ENCODE measurements at places on chromosomes 6 and 20.

DNA sequence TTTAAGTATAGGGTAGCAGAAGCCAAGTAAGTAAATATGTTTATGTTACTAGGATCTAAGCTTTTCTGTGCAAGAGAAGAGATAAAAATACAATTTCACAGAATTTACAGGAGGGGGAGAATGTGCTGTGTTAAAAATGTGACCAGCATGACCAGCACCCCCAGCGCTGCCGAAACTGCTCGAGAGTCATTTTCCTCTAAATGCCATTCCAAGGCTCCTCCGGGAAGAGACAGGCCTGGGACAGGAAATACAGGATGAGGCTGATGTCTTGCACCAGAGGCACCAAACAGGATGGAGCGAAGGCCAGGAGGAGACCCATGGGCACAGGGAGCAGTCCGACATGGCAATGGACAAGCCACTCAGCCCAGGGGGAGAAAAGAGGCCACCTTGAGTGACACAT, 21.1 kb downstream of the TAF4 start:
- peaks cover 10% of the 10 kb centered on the region for H3K27me3 ChIP-seq
- H3K4me3 ChIP-seq: no peak overlapping the region
- no peak for DNase-seq
- no peak overlapping the region for H3K27ac ChIP-seq

DNA sequence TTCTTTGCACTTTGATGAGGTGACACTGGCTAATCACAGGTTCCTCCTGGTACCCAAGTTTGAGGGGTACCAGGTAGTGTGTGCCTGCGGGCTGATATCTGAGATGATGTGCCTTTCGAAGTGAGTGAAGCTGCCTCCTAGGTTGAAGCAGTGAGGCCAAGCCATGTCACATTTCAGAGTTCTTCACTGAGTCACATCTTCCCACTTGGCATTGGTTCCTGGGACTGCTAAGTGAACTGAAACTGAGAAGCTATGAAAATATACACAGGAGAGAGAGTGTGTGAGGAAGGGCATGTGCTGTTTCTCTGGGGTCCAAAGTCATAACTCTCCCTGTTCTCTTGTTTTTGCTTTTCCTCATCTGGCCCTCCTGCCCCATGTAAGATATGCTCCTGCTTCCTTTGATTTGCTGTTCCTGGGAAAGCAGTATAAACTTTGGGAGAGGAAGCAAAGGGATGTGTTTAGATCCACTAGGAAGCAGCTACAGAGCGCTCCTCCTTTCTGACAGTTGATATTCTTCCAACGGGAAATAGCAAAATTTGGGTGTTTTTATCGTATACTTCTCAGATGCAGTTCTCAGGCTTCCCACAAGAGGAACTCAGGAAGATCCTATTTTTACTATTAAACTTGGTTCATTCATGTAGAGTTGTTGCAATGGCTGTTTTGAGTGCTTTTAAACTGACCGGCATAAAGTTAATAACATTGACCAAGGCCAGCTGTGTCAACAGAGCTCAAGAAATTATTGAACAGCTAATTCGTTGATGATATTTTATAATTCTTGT, 153.7 kb downstream of the MOXD1 start:
- no peak for DNase-seq
- H3K27ac ChIP-seq: no peak overlapping the region
- H3K4me3 ChIP-seq: no peak overlapping the region
- peaks cover 5% of the 10 kb centered on the region for H3K27me3 ChIP-seq
- no peaks in the 10 kb centered on the region for H3K4me1 ChIP-seq
- no peaks in the 10 kb centered on the region for H3K36me3 ChIP-seq

GRCh38 chr6:11702500-11703130, 76.0 kb downstream of the ADTRP start:
- no peak overlapping the region for H3K27ac ChIP-seq
- peaks cover 15% of the 10 kb centered on the region for H3K4me1 ChIP-seq
- H3K27me3 ChIP-seq: peaks cover 4% of the 10 kb centered on the region
- H3K4me3 ChIP-seq: no peak overlapping the region
- no peaks in the 10 kb centered on the region for H3K36me3 ChIP-seq
- no peak for DNase-seq

DNA sequence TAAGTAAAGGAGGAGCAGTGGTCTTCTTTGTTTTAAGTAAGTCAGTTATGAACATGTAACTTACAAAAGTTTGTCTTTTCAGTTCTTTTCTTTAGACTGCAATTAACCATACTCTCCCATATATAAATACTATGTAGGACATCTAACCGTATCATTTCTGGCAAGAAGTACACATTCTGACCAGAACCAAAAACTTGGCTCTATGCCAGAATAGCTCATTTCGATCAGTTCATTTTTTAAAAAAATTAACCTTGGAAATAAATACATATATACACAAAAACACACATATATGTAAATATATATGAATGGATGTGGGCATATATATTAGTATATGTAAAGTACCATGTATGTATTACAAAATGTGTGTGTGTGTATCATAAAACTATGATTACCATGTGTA, 145.0 kb downstream of the PHACTR1 start:
- no peak overlapping the region for H3K27ac ChIP-seq
- peaks cover 3% of the 10 kb centered on the region for H3K27me3 ChIP-seq
- no peak for DNase-seq
- H3K4me3 ChIP-seq: no peak overlapping the region
- H3K4me1 ChIP-seq: peaks cover 16% of the 10 kb centered on the region

GRCh38 chr6:162220876-162221275, 506.7 kb downstream of the PRKN start:
- no peaks in the 10 kb centered on the region for H3K36me3 ChIP-seq
- no peak overlapping the region for H3K4me3 ChIP-seq
- DNase-seq: no peak
- no peak overlapping the region for H3K27ac ChIP-seq

- H3K4me1 ChIP-seq: peaks cover 20% of the 10 kb centered on the region
- no peak for DNase-seq
- H3K4me3 ChIP-seq: no peak overlapping the region
- no peak overlapping the region for H3K27ac ChIP-seq
- H3K27me3 ChIP-seq: no peaks in the 10 kb centered on the region
- peaks cover 35% of the 10 kb centered on the region for H3K36me3 ChIP-seq
These were observed 4.7 kb downstream of the DXO start for GRCh38 chr6:31966997-31967925.

- H3K27me3 ChIP-seq: peaks cover 17% of the 10 kb centered on the region
- H3K27ac ChIP-seq: no peak overlapping the region
- no peaks in the 10 kb centered on the region for H3K36me3 ChIP-seq
- no peak for DNase-seq
- H3K4me1 ChIP-seq: peaks cover 9% of the 10 kb centered on the region
These were observed 109.2 kb upstream of the NXT1 start for GRCh38 chr20:23241416-23241815.

DNA sequence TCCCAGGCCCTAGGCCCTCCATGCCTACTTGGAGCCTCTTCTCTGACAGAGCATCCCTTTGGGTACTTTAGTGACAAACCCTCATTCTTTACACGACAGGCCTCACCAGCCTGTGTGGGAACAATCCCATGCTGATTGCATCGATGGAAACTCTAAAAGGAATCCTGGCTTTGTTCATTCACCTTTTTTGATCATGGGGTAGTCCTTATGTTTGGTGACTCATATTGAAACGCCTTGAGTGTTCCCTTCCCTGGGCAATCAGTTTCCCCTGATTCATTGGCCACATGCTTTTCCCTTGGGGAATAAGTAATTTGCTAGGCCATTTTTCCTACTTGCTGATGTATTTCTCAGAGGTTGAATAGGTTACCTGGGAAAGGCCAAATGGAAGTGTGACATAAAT, 14.7 kb upstream of the TNFAIP3 start:
- H3K36me3 ChIP-seq: peaks cover 9% of the 10 kb centered on the region
- no peak overlapping the region for H3K27ac ChIP-seq
- no peak overlapping the region for H3K4me3 ChIP-seq
- no peak for DNase-seq
- no peaks in the 10 kb centered on the region for H3K27me3 ChIP-seq

DNA sequence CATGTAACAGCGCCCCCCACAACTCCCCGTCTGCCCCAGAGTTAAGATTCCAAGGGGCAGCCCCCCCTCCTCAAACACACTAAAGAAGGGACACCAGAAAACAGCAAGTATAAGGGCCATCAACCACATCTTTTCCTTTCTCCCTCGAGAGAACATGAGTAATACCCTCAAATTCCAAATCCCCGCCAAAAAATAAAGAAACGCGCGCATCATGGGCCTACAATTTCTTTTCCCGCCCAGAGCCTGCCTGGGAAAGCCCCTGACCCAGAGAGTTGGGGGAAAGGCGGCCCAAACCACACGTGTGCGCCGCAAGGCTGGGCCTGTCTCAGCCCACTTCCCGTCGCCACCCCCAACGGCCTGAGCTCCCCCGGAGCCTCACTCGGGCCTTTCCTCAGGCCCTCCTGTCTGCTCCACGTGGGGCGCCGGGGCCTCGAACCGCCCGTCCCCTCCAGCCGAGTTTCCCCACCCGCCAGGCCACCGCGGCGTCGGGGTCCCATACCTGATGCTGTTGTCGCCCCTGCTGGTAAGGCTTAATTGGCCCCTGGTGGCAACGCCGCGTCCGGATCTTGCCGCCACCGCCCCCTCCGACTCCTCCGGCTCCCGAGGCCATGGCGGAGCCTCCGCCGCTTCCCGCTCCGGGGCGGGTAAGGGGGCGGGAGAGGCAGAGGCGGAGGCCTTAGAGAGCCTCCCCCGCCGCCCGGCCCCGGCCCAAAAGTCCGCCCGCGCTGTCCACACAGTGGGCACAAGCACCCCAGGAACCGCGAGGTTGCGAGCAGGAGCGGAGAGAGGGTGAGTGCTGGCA, 746 bp downstream of the NUP153 start:
- peak overlapping the region; percentile 99 for H3K27ac ChIP-seq
- H3K4me1 ChIP-seq: peaks cover 18% of the 10 kb centered on the region
- H3K4me3 ChIP-seq: peak overlapping the region; percentile 98
- H3K36me3 ChIP-seq: peaks cover 10% of the 10 kb centered on the region

GRCh38 chr6:87753131-87753685, 51.2 kb upstream of the AKIRIN2 start:
- no peaks in the 10 kb centered on the region for H3K36me3 ChIP-seq
- H3K4me1 ChIP-seq: peaks cover 15% of the 10 kb centered on the region
- peaks cover 13% of the 10 kb centered on the region for H3K27me3 ChIP-seq
- no peak overlapping the region for H3K4me3 ChIP-seq
- no peak for DNase-seq

DNA sequence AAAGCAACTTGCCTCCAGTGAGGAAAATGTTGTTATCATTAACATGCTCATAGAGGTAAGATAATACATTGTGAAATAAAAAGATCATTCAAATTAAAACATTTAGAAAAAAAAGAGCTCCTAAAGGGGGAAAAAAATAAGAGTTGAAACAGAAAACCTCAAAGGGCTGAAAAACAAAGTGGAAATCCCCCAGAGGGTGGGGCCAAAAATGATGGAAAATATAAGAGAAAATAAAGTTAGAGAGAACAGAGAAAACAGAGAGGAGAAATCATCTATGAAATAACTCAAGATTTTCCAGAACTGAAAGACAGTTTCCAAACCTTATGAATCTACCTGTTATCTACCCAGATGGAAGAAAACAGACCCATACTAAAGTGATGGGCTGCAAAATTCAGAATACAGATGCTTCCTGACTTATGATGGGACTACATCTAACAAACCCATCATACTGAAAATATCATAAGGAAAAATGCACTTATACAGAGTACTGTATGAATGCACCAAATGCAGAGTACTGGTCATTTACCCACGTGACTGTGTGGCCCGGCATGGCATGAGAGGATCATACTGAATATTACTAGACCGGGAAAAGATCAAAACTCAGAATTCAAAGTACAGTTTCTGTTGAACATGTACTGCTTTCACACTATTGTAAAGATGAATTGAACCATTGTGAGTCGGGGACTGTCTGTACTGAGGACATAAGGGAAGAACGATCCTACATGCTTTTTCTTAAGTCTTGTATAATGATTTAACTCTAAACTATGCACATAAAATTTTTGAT, 4.0 kb downstream of the ZBTB24 start:
- no peak overlapping the region for H3K27ac ChIP-seq
- no peak for DNase-seq
- peaks cover 61% of the 10 kb centered on the region for H3K36me3 ChIP-seq
- H3K4me3 ChIP-seq: peak overlapping the region; percentile 62
- H3K27me3 ChIP-seq: peaks cover 10% of the 10 kb centered on the region

GRCh38 chr6:69386426-69386825, 410.4 kb downstream of the LMBRD1 start:
- no peak overlapping the region for H3K27ac ChIP-seq
- peaks cover 11% of the 10 kb centered on the region for H3K27me3 ChIP-seq
- H3K4me3 ChIP-seq: no peak overlapping the region
- no peaks in the 10 kb centered on the region for H3K36me3 ChIP-seq
- DNase-seq: no peak
- no peaks in the 10 kb centered on the region for H3K4me1 ChIP-seq

- H3K4me3 ChIP-seq: no peak overlapping the region
- H3K27ac ChIP-seq: no peak overlapping the region
- peaks cover 8% of the 10 kb centered on the region for H3K27me3 ChIP-seq
- no peaks in the 10 kb centered on the region for H3K4me1 ChIP-seq
- DNase-seq: no peak
These were observed 71.6 kb upstream of the LGSN start for GRCh38 chr6:63391203-63391970.

DNA sequence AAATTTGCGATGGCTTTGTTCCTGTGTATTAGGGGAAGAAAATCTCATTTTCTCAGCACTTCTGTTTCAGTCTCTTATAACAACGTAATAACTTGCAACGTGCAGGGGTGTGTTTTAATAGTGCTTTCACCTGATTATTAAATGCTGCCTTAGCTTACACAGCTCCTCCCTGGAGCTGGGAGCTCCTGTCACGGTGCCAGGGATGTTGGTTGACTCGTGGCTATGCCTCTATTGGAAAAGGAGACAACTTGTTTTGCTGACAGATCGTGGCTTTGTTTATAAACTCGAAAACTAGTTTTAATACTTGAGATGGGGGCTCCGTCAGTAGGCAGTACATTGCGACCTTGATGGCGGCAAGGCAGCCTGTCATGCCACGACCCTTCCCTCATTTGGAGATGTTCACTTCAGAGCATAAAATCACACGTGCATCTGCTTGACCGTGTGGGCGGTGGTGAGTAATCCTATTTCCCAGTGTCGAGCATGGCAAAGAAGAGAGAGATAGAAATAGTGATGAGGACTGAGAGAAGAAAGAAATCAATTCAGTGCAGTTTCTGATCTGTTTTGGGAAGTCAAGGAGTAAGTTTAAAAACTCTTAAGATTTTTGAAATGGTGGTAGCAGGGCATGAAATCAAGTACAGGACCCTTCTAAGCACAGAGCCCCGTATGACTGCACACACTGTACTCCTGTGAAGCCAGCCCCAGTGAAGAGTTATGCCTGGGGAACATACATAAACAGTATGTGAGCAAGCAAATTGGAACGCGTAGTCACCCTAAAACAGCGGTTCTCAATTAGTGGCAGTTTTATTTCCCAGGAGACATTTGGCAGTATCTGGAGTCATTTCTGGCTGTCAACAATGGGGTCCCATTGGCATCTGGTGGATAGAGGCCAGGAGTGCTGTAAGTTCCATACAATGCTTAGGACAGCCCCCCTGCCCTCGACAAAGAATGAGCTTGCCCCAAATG, 147.2 kb downstream of the DOK5 start:
- no peak overlapping the region for H3K27ac ChIP-seq
- no peak for DNase-seq
- no peaks in the 10 kb centered on the region for H3K27me3 ChIP-seq
- H3K4me3 ChIP-seq: no peak overlapping the region
- H3K4me1 ChIP-seq: peaks cover 48% of the 10 kb centered on the region
- H3K36me3 ChIP-seq: no peaks in the 10 kb centered on the region

GRCh38 chr20:45835825-45836224, 2.2 kb downstream of the SNX21 start:
- H3K36me3 ChIP-seq: peaks cover 9% of the 10 kb centered on the region
- peaks cover 33% of the 10 kb centered on the region for H3K4me1 ChIP-seq
- peak overlapping the region; percentile 81 for H3K4me3 ChIP-seq
- no peak for DNase-seq

- H3K27ac ChIP-seq: no peak overlapping the region
- no peak for DNase-seq
- peaks cover 7% of the 10 kb centered on the region for H3K4me1 ChIP-seq
- peaks cover 7% of the 10 kb centered on the region for H3K27me3 ChIP-seq
These were observed 41.6 kb downstream of the ANKEF1 start for GRCh38 chr20:10076126-10077080.
